ENCODE measurements at places on chromosomes 6 and 20.

DNA sequence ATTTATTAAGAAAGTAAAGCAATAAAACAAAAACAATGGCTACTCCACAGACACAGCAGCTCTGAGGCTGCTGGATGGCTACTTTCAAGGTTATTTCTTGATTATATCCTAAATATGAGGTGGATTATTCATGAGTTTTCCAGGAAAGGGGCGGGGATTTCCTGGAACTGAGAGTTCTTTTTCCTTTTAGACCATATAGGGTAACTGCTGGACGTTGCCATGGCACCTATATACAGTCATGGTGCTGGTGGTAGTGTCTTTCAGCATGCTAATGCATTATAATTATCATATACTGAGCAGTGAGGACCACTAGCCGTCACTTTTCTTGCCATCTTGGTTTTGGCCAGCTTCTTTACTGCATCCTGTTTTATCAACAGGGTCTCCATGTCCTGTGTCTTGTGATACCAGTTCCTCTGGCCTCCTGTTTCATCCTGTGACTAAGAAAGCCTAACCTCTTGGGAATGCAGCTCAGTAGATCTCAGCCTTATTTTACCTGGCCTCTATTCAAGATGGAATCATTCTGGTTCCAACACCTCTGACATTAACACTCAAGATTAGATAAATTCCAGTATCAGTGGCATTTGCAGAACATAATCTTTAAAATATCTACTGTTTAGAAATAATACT is 32.3 kb upstream of the TRDN start:
- DNase-seq = no peak

DNA sequence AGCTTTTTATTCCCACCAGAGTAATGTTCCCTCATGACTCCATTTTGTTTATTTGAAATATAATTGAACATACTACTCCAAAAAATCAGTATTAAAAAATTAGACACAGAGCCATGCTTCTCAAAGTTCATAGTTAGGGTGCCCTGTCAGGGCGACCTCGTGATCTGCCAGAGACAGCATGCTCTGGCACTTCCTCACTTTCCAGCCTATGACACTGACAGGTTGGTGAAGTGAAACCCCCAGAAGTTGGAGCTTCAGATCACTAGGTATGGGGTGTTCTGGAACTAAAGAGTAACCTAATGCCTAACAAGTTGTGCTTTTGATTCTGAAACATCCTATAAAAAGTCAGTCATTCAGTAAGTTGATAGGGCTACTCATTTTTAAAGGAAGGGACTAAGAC is 93.0 kb downstream of the TBC1D7 start:
- DNase-seq = no peak

- no peak for DNase-seq
Measured at GRCh38 chr6:42332916-42333315, 115.3 kb upstream of the MRPS10 start.

DNA sequence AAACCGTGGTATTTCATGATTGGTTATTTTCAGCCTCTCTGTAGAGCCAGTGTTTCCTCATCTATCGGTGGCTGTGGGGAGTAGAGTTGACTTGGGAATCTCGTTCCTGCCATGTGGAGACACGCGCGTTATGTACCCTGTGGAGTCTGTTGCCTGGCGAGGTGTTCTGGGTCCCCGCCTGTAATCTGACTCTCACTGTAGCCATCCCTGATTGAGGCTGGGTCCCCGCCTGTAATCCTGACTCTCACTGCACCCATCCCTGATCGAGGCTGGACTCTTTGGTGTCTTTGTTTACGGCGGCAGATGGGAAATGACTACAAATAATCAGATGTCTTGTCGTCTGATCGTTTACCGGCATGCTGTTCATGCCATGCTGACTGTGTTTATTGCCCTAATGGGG is 153.9 kb downstream of the DTNBP1 start:
- DNase-seq = no peak

DNA sequence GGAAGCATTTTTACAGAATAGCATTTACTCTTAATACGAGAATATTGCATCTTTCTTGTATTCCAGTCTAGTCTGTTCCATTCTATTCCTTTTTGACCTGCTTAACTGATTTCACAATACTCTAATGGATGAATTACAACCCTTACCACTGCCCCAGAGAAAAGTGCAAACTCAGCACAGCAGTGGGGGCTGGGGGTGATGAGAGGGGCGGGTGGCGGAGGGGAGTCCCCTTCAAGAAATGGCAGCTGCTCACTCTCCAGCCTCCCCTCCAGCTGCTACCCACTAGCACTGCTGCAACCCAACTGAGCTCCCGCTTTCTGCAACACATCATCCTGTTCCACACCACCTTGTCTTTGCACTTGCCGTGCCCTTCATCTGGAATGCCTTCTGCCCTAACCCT is 30.1 kb downstream of the PIM1 start:
- DNase-seq = no peak

- DNase-seq = no peak
Measured at GRCh38 chr20:63878899-63879663, 14.0 kb downstream of the TPD52L2 start.

DNA sequence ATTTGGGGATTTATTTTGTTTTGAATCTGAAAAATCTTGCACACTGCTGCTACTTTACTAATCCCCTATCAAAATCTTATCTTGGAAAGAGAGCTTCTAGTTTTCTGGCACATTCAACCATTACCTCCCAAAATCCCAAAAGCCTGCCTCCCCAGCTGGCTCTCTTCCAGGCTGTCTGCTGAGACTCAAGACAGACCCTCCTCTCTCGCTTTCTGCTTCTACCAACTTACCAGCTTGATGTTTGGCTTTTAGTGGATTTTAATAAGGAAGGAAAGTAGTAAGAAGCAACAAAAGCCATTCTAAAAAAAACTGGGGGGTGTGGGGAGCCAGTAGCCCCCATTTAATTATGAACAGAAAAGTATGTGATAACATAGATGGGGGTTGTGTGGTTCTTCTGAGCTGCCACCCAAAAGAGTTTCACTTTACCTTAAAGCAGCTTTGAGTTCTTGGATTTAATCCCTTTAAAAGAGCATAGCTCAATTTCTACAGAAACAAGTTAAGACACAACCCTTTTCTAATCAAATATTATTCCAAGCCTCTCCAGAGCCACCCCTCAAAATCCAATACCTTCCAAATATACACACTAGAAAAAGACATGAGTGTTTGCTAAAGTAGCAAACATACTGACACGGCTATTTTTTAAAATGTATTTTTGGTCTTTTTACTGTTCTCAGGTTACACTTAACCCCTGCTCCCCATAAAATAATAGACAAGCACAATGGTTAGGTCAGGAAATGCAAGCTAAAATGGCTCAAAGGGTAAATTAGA is 71.7 kb downstream of the ATP9A start:
- DNase-seq = peak; percentile 34

DNA sequence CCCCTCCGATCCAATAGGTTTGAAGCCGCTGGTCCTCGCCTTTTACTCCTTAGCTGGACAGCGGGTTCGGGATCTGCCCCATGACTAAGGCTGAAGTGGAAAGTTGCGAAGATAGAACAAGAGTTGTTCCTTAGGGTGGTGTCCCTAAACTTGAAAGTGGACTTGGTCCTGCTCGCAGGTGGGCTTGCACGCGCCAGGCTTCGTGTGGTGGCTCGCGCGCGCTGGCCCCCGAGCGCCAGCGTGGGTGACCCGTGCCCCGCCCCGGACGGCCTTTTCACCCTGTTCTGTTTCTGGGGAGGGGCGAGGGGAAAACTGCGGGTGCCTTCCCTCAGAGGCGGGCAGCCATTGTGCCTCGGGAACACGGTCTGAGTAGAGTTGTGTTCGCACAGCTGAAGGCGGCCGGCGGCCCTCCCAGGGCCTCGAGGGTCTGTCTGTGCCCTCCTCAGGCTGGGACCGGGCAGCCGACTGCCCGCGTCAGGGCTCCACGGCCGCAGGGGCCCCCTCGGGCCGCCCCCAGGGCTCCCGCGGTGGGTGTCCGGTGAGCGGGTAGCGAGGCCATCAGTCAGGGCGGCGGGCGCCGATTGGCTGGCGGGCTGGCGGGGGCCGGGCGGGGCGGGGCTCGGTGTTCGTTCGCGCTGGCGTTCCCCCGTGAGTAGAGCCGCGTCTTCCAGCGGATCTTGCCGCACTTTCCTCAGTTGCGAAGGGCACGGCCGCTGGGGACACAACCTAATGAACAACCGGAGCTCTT is 33.0 kb downstream of the RREB1 start:
- DNase-seq = peak; percentile 46

DNA sequence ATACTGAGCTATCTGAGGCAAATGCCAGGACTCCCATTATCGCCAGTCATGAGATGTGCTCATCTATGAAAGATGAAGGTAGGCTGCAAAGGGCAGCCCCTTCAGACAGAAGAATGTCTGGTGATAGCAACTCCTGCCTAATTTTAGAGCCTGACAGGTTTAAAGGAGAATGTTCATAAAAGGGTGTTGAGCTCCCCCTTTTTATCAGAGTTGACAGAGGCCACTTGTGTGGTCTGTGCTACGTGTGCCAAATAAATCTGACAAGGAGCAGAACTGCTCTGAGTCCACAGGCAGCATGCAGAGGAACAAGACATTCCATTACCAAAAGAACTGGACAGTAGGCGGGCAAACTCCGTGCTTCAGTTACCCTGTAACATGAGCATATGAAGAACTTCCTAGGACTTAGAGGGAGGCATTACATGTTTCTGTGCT is 101.8 kb downstream of the PREP start:
- no peak for DNase-seq

- DNase-seq = no peak
Measured at GRCh38 chr6:152941746-152942145, 41.1 kb downstream of the FBXO5 start.

- DNase-seq = no peak
Measured at GRCh38 chr20:51633430-51633829, 90.9 kb upstream of the NFATC2 start.

GRCh38 chr20:33859157-33859695 is 48.1 kb downstream of the CHMP4B start:
- no peak for DNase-seq

GRCh38 chr20:33299111-33299603 is 16.1 kb downstream of the BPIFB1 start:
- peak; percentile 65 for DNase-seq

DNA sequence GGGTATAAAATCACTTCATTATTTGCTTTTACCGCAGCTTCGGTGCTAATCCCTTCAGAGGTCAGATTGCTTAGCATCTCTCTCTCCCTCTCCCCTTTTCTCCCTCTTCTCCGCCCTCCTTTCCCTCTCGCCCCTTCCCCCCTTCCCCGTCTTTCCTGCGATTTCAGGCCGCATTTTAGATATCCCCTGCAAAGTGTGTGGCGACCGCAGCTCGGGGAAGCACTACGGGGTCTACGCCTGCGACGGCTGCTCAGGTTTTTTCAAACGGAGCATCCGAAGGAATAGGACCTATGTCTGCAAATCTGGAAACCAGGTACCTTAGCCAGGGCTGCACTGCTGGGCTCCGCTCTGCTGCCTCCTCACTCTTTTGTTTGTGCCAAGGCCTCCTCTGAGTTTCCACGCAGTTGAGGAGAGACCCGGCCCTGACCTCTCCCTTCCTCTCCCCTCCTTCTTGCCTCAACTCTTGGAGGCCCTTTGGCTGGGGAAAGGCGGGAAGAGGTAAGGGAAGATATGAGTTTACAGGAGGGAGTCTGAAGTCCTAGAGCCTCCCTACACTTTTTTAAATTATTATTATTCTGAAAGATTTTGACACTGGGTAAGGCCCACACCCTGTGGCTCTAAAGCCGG is 5.6 kb downstream of the NR2E1 start:
- DNase-seq = no peak

DNA sequence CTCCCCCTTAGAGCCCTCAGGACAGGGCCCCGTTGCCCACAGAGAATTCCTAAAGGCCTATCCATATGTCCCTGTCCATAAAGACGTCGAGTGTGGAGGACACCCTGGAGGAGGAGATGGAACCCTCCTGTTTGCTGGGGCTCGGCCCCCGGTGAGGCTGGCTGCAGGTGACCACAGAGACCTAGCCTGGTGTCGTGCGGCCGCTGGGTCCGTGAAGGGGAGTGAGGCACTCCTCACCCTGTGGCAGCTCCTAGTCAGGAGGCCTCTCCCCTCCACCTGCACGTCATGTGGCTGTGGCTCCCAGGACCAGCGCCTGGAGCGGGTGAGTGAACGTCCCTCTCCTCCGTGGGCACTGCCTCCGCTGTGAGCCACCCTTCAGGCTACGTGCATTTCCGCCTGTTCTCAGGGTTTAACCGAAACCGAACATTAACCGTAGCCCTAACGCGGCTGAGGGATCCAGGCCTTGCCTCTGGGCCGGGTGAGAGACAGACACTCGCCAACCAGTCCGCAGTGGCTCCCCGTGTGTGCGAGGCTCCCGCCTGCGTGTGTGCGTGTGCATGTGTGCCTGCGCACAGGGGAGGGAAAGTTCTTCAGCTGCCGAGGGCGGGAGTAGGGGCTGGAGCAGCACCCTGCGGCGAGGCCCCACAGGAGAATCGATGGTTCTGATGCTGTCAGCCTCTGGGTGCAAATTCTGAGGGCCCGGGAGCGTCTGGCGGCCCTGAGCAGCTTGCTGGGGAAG is 5.9 kb upstream of the TCEA2 start:
- no peak for DNase-seq

- no peak for DNase-seq
Measured at GRCh38 chr20:18645851-18646250, 58.0 kb downstream of the DTD1 start.

DNA sequence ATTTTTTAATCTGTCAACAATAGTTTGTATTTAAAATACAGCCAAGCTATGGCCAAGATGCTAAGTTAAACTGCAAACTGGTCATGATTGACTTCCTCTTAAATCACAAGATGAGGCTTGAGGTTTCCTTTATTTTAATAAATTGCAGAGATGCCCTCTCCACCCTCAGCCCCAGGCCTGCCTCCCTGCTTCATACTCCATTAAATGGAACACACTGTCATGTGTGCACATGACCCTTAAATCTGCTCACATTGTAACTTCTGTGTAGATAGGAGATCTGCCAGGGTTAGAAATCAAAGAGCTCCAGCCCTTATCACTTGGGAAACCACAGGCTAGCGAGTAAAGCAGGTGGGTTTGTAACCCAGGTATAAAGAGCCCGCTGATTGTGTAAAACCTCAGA is 20.8 kb downstream of the DUSP22 start:
- DNase-seq = no peak

GRCh38 chr20:19249106-19249879 is 36.9 kb downstream of the SLC24A3 start:
- DNase-seq = no peak

GRCh38 chr6:16659466-16660156 is 101.6 kb downstream of the ATXN1 start:
- DNase-seq = no peak

DNA sequence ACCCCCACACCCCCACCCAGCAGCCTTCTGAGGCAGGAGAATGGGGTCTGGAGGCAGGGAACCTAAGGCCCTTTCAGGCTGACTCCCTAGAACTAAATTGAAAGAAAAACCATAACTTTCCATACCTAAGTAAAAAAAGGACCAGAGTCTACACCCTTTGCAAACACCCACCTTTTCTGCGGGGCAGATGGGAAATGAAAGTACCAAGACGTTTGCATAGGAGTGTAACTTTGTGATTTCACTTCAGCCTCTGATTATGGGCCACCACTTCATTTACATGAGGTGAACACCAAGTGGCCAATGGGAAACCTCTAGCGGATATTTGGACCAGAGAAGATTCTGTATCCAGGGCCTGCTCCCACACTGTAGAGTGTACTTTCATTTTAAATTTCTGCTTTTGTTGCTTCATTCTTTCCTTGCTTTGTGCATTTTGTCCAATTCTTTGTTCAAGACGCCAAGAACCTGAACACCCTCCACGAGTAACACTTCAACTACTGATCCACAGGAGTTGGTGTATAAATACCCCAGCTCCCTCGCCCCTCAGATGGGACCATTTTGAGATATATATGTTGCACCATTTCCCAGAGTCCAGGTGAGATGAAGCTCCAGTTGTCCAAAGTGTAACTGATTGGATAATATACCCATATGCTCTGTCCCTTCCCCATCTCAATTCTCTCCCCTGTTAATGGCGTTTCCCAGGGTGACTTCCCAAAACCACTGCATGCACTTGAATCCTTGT is 18.9 kb upstream of the SRSF6 start:
- no peak for DNase-seq

Measured in NCI-H345 (cell line).